ENCODE measurements at places on chromosomes 2 and 18.

GRCh38 chr18:20996418-20996817 is 115.2 kb downstream of the ROCK1 start:
- no peak for DNase-seq

DNA sequence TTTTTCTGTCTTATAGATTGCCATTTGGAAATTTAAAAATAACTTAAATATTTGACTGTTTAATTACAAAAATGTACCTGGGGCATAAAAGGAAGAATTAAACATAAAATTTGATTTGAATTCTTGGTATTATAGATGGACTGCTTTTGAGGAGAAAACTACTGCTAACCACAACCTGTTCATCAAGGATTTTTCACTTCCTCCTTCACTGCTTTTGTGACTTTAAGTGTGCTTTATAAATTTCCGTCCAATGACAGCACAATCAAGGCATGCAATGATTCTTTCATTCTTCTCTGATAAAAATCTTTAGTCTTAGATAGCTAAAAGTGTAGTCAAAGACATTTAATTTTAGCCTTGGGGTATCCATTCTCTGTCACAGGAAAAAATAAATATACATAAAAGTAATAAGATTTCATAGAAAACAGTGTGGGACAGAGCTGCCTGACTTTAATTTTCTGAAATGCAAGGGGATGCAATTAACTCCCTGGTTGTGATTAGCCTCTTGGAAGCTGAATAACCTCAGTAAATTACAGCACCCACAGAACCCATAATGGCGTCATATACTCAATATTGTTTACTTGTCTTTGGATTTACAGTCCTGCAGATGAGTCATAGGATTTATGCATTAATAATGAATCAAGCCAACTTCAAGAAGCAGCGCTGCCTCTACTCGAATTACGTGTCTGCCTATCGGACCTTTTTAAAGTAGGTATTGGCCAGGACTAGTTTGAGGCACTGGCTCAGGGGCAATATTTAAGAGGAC is 587.9 kb downstream of the NRXN1 start:
- DNase-seq = no peak

DNA sequence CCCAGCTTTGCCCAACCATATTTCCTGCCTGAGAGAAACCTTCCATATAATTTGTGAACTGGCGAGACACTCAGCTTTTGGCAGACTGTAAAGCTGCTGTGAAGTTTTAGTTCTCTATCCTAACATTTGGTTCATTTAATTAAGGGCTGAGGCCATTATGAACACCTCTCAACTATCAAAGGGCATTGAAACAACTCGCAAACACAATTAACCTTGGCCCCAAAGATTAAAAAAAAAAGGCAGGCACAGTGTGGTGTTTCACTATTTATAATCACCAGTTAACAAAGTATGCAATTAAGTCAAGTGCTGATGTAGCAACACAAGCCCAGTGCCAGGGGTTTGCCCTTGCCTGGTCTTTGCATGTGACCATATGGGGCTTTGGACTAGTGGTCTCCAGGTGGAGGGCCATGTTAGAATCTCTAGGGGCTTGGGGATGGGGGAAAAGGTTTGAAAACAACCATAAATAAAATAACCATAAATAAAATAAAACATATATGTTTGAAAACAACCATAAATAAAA is 297.6 kb upstream of the SKOR2 start:
- DNase-seq = no peak

DNA sequence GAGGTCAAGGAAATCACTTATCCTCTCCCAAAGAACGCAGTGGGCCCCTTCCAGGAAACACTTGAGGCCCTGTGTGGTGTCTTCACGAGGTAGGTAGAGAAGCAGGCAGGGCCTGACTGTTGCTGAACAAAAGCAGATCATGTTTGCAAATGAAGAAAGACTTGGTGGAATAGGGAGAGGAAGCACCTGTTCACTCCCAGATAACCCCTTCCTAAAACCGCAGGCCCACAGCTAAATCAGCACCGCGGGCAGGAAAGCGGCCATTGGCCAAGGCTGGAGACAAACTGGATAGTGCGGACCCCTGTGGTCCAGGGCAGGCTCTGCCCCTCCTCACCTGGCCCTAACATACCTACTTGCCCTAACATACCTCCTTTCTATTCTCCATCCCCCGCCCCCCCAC is 64.9 kb upstream of the KLHL29 start:
- DNase-seq = no peak

DNA sequence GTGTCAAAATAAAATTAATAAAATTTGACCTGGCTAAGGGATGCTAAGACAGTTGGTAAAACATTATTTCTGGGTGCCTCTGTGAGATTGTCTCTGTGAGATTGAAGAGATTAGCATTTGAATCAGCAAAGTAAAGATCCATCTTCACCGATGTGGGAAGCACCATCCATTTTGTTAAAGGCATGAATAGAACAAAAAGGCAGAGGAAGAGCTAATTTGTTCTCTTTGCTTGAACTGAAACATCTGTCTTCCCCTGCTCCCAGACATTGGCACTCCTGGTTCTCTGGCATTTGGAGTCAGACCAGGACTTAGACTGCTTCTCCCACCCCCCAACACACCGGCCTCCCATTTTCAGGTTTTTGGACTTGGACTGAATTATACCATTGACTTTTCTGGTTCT is 603.8 kb upstream of the LINC00305 start:
- no peak for DNase-seq

GRCh38 chr2:78908973-78909372 is 116.5 kb upstream of the REG3G start:
- no peak for DNase-seq

DNA sequence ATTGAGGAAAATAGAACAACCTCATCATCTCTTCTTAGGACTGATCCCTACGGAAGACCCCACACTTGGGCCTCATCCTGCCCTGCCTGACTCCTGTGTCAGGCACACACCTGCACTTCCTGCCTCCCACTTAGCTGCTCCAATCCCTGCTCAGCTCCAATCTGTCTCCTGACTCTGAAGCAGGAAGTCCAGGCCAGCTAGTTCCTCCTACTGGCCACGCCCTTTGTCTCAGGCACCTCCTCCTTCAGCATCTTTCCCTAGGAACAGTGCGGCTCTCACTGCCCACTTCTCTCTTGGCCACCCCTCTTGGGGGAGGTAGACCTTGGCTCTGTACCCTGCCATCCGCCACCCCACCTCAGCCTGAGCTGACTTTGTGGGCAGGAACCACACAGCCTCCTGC is 135.8 kb downstream of the CELF4 start:
- no peak for DNase-seq

DNA sequence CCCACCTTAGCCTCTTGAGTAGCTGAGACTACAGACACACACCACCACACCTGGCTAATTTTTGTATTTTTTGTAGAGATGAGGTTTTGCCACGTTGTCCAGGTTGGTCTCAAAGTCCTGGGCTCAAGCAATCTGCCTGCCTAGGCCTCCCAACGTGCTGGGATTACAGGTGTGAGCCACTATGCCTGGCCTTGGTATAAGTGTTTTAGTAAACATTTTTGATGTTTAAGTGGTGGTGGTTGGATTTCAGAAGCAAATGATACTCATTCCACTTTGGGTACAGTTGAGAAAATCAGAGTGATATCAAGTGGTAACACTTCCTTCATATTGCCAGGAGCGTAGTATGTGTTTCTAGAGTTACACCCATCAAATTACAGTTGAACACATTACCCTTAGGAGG is 25.4 kb downstream of the ACADL start:
- DNase-seq = no peak

DNA sequence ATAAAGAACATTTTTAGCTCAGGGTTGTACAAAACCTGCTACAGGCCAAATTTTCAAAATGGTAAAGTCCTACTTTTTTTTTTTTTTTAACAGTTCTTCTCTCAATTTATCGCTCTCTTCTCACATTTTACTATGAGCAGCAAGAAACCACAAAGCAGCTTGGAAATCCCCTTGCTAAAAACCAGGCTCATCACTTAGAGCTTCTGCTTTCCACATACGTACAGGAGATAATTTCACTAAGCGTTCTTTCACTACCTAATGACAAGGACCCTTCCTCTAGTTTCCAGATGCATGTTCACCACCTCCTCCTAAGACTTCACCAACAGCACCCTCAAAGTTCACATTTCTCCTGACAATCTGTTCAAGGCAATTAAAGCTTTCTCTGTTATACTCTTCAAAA is 294.9 kb upstream of the CYRIA start:
- no peak for DNase-seq

- no peak for DNase-seq
Observed at GRCh38 chr18:75134611-75134975, 74.3 kb downstream of the PTGR3 start.
